ENCODE measurements at places on chromosomes 13 and 19.

- no peak overlapping the region for H3K27ac ChIP-seq
- H3K4me1 ChIP-seq, result peaks cover 4% of the 10 kb centered on the region
- no peaks in the 10 kb centered on the region for H3K36me3 ChIP-seq
- H3K4me3 ChIP-seq, result no peak overlapping the region
- H3K27me3 ChIP-seq, result no peaks in the 10 kb centered on the region
Observed at GRCh38 chr13:110454227-110454859, 107.2 kb downstream of the RAB20 start.

- no peaks in the 10 kb centered on the region for H3K36me3 ChIP-seq
- no peak overlapping the region for H3K27ac ChIP-seq
- H3K4me3 ChIP-seq, result no peak overlapping the region
- H3K27me3 ChIP-seq, result no peaks in the 10 kb centered on the region
- DNase-seq, result no peak
Observed at GRCh38 chr13:85549819-85550218, 249.4 kb downstream of the SLITRK6 start.

DNA sequence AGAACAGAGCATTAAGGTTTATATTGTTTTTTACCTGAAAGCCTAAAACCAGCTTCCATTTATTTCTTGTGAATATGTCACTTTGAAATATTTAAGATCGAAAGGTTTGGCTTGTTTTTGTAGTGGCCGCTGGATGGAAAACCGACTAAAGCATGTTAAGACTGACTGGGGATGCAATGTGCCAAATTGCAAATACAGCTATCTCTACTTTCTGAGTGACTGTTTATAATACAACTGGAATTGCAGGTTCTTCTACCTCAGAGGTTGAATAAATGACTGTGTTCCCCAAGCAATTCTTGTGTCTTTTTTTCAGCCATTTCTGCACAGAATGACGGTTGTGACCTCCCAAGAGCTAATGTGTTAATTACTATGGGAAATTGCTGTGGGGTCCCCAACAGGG lies 50.0 kb upstream of the TMTC4 start:
- DNase-seq, result no peak
- no peaks in the 10 kb centered on the region for H3K4me1 ChIP-seq
- H3K27me3 ChIP-seq, result peaks cover 2% of the 10 kb centered on the region
- no peaks in the 10 kb centered on the region for H3K36me3 ChIP-seq
- H3K4me3 ChIP-seq, result no peak overlapping the region

GRCh38 chr13:69571606-69572323 lies 535.9 kb upstream of the ATXN8OS start:
- no peaks in the 10 kb centered on the region for H3K27me3 ChIP-seq
- H3K4me3 ChIP-seq, result no peak overlapping the region
- no peak for DNase-seq
- H3K27ac ChIP-seq, result no peak overlapping the region

DNA sequence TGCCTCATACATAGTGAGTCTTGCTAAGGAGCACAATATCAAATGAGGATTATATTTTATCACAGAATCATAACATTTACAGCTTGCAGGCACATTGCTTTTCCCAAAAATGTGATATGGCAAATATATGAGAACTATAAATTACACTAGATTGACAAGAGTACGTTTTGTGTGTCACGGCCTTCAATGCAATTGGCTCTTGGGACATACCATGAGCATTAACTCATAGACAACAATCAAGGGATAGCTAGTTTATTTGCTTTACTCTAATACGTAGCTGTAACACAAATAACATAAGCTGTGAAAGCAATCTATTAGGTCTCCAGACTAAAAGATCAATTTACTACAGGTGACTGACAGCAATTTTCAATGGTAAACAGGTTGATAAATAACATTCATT lies 17.8 kb downstream of the LHFPL6 start:
- no peaks in the 10 kb centered on the region for H3K4me1 ChIP-seq
- no peaks in the 10 kb centered on the region for H3K27me3 ChIP-seq
- DNase-seq, result no peak
- no peak overlapping the region for H3K4me3 ChIP-seq
- H3K36me3 ChIP-seq, result no peaks in the 10 kb centered on the region
- H3K27ac ChIP-seq, result no peak overlapping the region

DNA sequence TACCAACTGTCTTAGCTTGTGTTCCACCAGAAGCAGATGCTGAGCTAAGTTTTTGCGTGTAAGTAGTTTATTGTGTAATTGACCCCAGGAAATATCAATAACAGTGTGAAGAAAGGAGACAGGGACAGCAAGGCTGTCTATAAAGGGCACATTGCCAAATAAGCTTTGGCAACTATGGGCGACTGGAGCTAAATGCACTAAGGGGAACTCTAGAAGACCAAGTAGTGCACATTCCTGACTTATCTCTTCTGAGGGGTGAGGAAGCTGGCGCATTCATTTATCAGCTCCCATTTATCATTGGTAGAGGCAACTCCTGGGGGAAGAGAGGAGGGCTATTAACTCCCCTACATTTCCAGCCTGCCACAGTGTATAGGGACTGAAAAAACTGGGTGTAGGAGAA lies 135.0 kb downstream of the DLEU7 start:
- peaks cover under 1% of the 10 kb centered on the region for H3K4me1 ChIP-seq
- no peaks in the 10 kb centered on the region for H3K36me3 ChIP-seq
- H3K27me3 ChIP-seq, result peaks cover 5% of the 10 kb centered on the region
- H3K4me3 ChIP-seq, result no peak overlapping the region

GRCh38 chr19:19256072-19256969 lies 16.8 kb downstream of the TM6SF2 start:
- H3K27me3 ChIP-seq, result peaks cover 6% of the 10 kb centered on the region
- no peak overlapping the region for H3K4me3 ChIP-seq
- H3K27ac ChIP-seq, result no peak overlapping the region
- no peaks in the 10 kb centered on the region for H3K36me3 ChIP-seq
- peaks cover 6% of the 10 kb centered on the region for H3K4me1 ChIP-seq
- DNase-seq, result no peak

GRCh38 chr13:21318891-21319532 lies 140.1 kb downstream of the ZDHHC20 start:
- H3K36me3 ChIP-seq, result peaks cover 2% of the 10 kb centered on the region
- no peak for DNase-seq
- no peaks in the 10 kb centered on the region for H3K27me3 ChIP-seq
- H3K4me3 ChIP-seq, result no peak overlapping the region

DNA sequence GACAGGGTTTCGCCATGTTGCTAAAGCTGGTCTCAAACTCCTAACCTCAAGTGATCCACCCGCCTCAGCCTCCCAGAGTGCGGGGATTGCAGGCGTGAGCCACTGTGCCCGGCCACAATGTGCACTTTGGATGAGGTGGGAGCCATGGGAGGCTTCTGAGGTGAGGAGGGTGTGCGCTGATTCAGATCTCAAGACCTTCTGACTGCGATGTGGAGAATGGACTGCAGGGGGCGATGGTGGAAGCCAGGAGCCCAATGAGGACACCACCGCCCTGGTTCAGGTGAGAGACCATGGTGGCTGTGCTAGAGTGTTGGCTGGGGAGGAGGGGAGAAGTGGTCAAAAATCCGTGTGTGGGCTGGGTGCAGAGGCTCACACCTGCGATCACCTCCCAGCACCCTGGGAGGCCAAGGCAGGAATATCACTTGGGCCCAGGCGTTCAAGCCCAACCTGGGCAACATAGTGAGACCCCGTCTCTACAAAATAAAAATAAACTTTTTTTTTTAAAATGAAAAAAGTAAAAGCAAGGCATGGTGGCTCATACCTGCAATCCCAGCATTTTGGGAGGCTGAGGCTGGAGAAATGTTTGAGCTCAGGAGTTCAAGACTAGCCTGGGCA lies 5.6 kb downstream of the INAFM1 start:
- H3K4me3 ChIP-seq, result no peak overlapping the region
- H3K27me3 ChIP-seq, result no peaks in the 10 kb centered on the region
- DNase-seq, result peak; percentile 38
- H3K27ac ChIP-seq, result no peak overlapping the region

GRCh38 chr19:50458396-50459066 lies 17.8 kb upstream of the EMC10 start:
- peaks cover 11% of the 10 kb centered on the region for H3K4me1 ChIP-seq
- H3K27ac ChIP-seq, result no peak overlapping the region
- no peak for DNase-seq
- no peaks in the 10 kb centered on the region for H3K27me3 ChIP-seq
- no peaks in the 10 kb centered on the region for H3K36me3 ChIP-seq

- no peaks in the 10 kb centered on the region for H3K27me3 ChIP-seq
- DNase-seq, result no peak
- no peak overlapping the region for H3K27ac ChIP-seq
Observed at GRCh38 chr13:87942205-87942604, 271.0 kb downstream of the SLITRK5 start.

DNA sequence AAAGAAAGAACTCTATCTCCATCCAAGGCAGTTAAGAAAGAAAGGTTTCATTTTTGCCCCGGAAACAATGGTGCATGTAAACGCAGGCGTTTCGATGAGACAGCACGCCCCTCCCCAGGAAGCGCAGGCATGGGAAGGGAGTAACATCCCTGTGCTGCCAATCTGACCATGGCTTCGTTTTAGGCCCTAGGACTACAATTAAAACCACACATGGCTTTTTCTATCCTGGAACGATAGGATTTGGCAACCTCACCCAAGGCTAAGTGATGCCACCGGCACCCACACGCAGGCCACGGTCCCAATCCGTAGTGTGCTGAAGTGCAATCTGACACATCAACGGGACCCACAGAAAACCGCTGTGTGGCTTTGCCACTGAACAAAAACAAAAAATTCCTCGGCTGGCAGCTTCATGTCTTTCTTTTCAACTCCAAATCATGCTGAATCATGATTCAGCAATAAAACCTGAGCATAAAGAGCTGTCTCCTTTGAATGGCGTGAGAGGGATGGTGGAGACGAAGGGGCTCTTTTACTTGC lies 24.2 kb downstream of the RANBP3 start:
- H3K27ac ChIP-seq, result peak overlapping the region; percentile 68
- H3K4me1 ChIP-seq, result peaks cover 61% of the 10 kb centered on the region
- DNase-seq, result no peak
- no peaks in the 10 kb centered on the region for H3K27me3 ChIP-seq
- peaks cover 3% of the 10 kb centered on the region for H3K36me3 ChIP-seq

- H3K4me1 ChIP-seq, result peaks cover 5% of the 10 kb centered on the region
- H3K27me3 ChIP-seq, result no peaks in the 10 kb centered on the region
- H3K36me3 ChIP-seq, result peaks cover 8% of the 10 kb centered on the region
- DNase-seq, result no peak
- no peak overlapping the region for H3K4me3 ChIP-seq
Observed at GRCh38 chr13:98909016-98909415, 68.8 kb downstream of the DOCK9 start.

DNA sequence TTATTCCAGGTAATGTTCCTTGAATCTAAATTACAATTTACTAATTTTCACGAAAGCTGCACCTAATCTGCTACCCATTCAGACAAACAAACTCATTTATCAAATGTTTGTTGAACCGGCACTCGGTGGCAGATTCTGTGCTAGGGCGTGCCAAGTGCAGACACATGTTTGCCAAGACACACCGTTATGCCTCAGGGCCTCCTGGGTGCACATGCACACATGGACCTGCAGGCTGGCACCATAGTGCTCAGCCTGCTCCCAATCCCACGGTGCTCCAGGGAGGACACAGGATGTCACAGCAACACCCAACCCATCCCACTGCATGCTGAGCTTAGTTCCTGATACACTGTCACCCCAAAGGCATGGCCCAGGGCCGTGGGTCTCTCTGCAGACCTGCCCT lies 7.7 kb downstream of the SCGB2B2 start:
- no peak overlapping the region for H3K27ac ChIP-seq
- DNase-seq, result no peak
- H3K4me3 ChIP-seq, result no peak overlapping the region
- H3K4me1 ChIP-seq, result peaks cover 10% of the 10 kb centered on the region
- H3K27me3 ChIP-seq, result no peaks in the 10 kb centered on the region

GRCh38 chr13:28650284-28650683 lies 8.6 kb upstream of the POMP start:
- H3K36me3 ChIP-seq, result peaks cover 3% of the 10 kb centered on the region
- H3K4me1 ChIP-seq, result no peaks in the 10 kb centered on the region

DNA sequence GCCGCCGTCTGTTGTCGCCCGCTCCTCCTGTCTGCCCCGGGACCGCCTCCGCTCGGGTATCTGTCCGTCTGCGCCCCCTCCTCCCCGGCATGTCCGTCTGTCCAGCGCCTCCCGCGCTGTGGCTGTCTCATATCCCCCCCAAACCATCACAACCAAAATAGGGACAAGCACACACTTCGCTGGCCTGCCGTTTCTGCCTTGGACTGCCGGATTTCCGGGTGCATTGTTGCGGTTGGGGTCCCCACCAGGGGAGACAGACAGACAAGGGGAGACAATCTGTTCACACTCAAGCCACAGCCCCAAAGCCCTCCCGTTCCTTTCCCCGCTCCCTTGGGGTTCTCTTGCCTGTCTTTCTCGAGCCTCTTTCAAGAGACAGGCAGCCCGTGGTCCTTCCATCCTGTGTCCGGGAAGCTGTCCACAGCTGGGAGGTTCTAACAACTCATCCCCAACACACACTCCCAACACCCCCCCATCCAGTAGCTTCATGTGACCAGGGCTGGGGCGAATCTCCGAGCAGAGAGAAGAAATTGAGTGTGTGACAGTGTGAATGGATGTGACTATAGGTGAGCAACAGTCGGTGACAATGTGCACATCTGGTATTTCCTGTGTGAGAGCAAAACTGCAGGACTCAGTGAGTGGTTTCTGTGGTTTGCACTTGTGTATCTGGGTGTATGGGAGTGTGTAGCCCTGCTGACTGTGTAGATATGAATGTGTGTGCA lies 16.5 kb upstream of the FOSB start:
- peaks cover 68% of the 10 kb centered on the region for H3K4me1 ChIP-seq
- H3K36me3 ChIP-seq, result peaks cover 5% of the 10 kb centered on the region
- H3K4me3 ChIP-seq, result peak overlapping the region; percentile 67
- no peaks in the 10 kb centered on the region for H3K27me3 ChIP-seq
- H3K27ac ChIP-seq, result peak overlapping the region; percentile 100

- no peak for DNase-seq
- no peaks in the 10 kb centered on the region for H3K36me3 ChIP-seq
- H3K4me3 ChIP-seq, result no peak overlapping the region
Observed at GRCh38 chr19:6047741-6048251, 62.5 kb downstream of the RFX2 start.

DNA sequence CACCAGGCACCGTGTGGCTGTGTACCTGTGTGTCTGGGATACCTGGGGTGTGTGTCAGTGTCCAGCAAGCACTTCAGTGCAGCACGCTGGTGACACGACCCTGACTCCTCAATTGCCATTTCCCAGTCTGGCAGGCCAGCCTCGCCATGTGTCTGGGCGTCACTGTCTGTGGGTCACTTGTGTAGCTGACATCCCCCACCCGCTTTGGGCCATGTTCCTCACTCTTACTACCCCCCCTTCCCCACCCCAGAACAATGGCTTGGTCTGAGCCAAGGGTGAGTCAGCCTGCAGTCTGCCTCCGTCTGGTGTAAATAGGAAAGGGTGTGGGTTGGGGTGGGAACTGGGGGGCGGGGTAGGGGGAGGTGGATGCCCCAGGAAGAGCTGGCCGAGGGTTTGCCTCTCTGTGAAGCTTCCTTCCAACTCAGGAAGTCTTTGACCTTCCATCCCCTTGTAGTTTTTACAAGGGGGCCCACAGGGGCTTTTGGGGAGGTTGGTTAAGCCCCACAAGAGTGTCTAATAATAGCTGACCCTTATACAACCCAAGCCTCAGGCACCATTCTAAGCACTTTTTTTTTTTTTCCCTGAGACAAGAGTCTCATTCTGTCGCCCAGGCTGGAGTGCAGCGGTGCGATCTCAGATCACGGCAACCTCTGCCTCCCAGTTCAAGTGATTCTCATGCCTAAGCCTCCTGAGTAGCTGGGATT lies 17.6 kb downstream of the NOVA2 start:
- peaks cover 10% of the 10 kb centered on the region for H3K4me1 ChIP-seq
- no peak overlapping the region for H3K4me3 ChIP-seq
- H3K36me3 ChIP-seq, result no peaks in the 10 kb centered on the region
